ENCODE measurements at places on chromosomes 6 and 20.

DNA sequence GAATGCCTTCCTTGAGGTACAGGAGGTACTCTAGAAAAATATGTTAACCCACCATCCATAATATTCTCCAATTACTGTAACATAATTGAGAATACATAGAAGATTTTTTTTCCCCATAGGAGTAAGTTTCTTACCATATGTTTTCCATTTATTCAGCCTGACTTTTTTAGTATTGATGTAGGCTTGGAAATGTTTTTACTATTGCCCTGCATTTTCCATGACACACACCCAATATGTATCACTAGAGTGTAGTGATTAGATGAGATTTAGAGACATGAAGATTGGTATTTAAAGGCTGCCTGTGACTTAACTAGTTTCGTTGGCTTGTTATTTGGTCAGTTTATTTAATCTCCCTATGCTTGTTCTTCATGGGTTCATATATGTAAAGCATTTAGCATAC is 39.5 kb downstream of the KCNQ5 start:
- no peak for DNase-seq

- DNase-seq = no peak
These were observed 47.4 kb downstream of the PDE10A start for GRCh38 chr6:165615636-165616035.

DNA sequence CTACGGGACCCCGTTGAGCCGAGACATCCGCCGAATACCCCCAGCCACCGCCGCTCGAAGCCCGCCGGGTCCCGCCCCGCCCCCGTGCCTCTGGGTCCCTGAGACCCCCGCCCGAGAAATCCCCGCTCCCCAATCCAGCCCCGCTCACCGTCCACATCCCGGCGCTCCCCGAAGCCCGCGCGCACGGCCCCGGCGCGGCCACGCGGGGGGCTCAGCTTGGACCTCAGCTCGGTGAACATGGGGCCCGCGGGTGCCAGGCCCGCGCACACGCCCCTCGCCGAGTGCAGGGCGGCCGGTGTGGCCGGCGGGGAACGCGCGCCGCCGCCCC is 249 bp downstream of the SAMD10 start:
- DNase-seq = no peak

DNA sequence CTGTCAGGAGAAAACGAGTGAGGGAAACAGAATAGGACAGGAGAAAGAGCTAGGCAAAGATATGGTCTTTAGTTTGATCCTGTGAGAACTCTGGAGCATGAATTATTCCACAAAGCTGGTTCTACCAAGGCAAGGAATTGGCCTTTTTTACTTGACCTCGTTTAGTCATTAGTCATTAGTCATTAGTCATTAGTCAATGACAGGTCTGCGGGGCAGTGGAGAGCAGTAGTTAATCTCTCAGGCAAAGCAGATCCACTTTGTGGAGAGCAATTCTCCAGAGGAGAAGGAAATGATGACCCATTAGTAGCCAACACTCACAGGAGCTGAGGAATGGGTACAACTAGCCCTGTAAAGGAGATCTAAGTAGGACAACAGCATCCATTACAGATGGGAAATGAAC is 22.0 kb upstream of the ABCC10 start:
- DNase-seq = peak; percentile 64

DNA sequence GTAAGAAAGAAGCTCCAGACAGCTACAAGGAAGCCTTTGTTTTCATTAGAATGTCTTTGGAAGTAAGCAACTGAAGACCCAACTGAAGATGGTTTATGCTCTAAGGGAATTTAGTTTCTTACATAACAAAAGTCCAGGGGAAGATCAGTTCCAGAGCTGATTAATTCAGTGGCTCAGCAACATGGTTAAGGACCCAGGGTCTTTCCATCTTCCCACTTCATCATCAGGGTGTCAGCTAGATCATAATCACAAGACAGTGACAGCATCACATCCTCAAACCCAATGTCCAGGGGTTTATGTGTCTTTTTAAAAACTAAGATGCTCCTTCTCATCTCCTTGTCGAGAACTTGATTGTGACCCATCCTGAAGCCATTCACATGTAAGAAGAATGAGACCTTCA is 119.7 kb upstream of the PRDM1 start:
- DNase-seq = no peak

GRCh38 chr6:167758309-167759023 is 68.2 kb upstream of the AFDN start:
- no peak for DNase-seq

All from RWPE1 (cell line).